ENCODE measurements at places on chromosomes 6 and 20. TPM values are rescaled to one million over a fixed set of nuclear protein-coding genes. Genes with fewer than 3 reads are reported as not detected.

DNA sequence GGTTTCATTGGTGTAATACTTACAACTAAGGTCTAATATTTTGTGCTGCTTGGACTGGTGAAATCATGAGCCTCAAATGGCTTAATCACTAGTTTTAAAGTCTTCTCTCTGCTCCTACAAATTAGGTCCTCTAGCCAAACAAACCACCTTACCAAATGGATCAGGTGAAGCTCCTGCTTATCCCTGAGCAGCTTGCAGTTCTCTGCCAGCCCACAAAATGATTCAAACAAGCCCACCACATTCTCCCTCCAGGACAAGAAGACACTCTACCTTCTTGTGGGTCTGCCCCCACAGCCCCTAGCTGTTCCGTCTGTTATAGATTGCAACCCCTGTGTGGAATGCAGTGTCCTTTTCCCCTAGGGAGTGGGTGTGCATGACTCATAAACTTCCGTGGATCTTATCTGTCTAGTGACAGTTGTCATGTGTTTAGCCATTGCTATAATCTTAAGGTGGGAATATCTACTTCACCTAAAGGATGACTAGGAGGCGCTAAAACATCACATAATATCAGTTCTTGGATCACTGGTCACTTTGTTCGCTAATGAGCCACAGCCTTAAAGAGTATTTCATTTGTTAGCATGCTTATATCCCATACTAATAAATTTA lies 940.5 kb upstream of the MANEA start:
- DNase-seq, result no peak

- DNase-seq, result peak; percentile 67
These were observed 22.5 kb upstream of the CST3 start for GRCh38 chr20:23659989-23660837.

The NAA20 gene
- 54.0 TPM for total RNA-seq

DNA sequence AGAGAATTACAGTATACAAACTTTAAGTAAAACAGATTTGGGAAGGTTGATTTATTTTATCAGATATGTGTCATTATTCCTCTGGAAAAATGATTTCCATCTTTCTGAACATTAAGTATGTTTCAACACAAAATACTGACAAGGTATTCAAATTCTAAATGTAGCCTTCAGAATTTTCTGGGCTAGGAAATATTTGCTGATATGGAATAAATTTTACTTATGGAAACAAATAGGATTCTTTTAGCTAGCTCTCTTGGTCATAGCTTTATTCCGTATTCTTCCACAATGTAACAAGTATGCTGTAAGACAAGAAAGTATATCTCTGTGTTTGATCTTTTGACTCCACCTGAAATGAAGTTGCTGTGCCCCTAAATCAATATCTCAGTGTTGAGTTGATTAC lies 1125.2 kb upstream of the CITED2 start:
- DNase-seq, result no peak

The PLCB4 gene
- total RNA-seq, result 28.9 TPM

DNA sequence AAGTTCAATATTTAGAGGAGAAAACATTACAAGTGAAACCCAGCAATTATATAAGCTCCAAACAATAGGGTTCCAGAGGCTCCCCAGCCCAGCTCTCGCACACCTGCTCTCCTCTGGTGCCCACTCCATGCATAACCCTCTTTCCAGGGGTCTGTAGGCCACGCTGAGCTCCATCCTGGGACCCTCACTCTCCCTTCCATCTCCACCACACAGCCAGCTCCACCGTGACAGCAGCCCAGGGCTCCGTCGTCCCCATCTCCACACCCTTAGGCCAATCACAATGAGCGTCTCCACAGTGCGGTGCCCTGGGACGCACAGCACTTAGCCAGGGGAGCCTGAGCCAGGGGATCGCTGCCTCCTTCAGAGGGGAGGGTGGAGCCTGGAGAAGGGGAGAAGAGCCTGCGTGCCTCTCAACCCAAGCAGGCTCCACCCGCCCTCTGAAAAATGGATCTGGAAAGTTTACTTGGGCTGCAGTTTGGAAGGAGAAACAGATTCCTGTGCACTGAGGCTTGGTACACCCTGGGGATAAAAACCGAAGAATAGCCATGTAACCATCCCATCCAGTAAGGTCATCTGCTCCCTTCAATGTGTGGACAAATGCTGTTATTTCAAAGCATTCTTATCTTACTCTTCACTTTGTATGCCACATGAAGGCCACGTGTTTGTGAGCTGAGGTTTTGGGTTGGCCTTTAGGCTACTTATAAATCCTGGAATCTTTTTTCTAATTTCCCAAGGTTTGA lies 72.4 kb upstream of the GGTLC1 start:
- DNase-seq, result no peak

The GRIK2 gene
- 17.2 TPM for total RNA-seq

GRCh38 chr6:111530667-111531066 lies 47.6 kb upstream of the REV3L start:
- no peak for DNase-seq

GRCh38 chr6:159594750-159595117 lies 98.3 kb downstream of the SOD2 start:
- DNase-seq, result no peak

- DNase-seq, result no peak
These were observed 20.2 kb upstream of the MICA start for GRCh38 chr6:31383149-31383548.

- no peak for DNase-seq
These were observed 71.2 kb downstream of the TIAM2 start for GRCh38 chr6:155066361-155066760.

Measured in right cardiac atrium (tissue), 5 donors.